ENCODE measurements at places on chromosomes 16 and 17. TPM values are rescaled to one million over a fixed set of nuclear protein-coding genes. Genes with fewer than 3 reads are reported as not detected.

GRCh38 chr16:24077966-24078365 is 178.2 kb upstream of the CACNG3 start:
- no peak for DNase-seq

- no peak for DNase-seq
Measured at GRCh38 chr17:10748531-10749181, 18.8 kb upstream of the TMEM220 start.

- DNase-seq = peak; percentile 56
Measured at GRCh38 chr17:1785930-1786329, 24.1 kb downstream of the SERPINF1 start.

IRX5 gene
- total RNA-seq = not detected

GRCh38 chr16:87048038-87048729 is 269.0 kb downstream of the C16orf95 start:
- DNase-seq = no peak

DNA sequence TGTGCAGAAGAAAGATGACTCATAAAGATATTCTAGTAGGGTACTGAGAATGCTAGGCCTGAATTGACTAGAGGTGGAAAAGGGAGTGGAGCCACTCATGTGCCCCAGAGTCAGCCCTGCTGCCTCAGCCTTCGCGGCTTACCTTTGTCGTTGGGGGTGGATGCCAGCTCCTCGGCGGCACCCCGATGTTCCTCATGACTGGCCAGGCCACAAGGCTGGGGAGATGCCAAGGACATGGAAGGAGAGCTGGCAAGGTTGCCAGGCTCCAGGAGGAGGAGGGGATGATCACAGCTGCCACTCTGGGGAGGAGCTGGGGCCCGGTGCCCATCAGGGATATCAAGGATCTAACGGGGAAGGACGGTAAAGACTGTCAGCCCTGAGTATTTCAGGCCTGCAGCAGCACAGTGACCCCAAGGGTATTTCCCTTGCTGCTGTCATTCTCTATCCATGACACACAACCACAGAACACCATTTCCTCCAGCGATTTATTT is 9.7 kb upstream of the SLC35B1 start:
- DNase-seq = no peak

TSPAN10 gene
- 1.1 TPM for total RNA-seq

DNA sequence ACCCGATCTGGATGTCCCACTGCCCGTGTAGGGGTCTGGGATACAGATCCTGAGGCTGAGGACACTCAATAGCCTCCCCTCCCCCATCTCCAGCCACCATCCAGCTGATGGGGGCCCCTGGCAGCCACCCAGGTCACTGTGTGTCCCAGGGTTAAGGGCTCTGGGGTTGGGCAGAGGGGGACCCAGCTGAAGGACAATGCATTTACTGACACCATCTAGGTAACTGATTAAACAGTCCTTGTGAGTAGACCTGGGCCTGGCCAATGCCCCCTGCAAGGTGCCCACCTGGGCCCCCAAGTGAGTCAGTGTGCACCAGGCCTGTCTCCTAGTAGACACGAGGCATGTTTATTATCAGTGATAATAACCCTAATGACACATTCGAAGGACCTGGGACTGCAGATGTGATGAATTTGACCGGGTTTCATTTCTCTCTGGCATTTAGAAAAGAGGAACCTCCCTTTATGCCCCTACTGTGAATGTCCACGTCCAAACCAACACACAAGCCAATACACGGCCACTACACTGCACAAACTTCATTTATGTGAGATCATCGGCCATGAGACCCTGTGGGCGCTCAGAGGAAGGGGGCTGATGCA is 261.9 kb upstream of the FOXF1 start:
- DNase-seq = no peak

DNA sequence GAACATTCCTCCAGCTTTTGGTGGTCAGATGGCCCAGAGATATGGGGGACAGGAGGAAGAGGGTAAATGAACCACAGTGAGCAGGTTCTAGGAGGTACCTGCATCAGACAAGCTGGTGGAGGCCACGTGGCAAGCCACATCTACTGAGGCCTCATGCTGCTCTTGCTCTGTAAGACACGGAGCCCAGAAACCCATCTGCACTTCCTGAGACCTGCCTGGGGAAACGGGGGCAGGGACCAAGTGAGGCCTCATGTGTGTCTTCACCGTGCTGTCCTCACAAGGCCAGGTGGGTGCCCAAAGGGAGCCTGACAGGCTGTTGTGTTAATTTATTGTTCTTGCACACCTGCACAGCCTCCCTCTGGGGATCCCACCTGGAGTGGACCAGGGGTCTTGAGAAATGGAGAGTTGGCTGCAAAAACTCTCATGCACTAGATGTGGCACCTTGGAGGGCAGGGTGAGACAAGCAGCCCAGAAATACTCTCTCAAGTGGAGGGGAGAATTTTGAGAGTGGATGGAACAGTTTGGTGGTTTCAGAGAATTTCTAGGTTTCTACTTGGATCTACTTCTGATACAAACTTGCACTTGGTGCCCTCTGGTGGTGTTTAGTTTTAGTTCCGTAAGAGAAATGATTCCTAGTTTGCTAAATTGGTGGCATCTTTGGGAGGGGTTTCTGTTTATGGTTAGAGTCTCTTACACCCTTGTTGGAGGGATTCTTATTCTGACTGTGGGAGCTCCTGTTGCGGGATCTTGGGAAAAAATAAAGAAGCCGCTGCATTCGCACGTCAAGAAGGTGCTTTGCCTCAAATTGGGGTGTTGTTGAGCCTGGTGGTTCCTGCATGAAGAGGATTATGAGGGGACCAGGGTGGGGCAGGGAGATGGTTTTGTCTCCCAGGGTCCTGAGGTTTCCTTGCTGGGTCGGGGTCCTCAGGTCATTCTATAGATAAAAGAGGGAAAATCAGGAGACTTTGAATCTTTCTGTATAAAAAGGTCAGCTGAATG is 47.5 kb downstream of the SLC6A2 start:
- no peak for DNase-seq

DNA sequence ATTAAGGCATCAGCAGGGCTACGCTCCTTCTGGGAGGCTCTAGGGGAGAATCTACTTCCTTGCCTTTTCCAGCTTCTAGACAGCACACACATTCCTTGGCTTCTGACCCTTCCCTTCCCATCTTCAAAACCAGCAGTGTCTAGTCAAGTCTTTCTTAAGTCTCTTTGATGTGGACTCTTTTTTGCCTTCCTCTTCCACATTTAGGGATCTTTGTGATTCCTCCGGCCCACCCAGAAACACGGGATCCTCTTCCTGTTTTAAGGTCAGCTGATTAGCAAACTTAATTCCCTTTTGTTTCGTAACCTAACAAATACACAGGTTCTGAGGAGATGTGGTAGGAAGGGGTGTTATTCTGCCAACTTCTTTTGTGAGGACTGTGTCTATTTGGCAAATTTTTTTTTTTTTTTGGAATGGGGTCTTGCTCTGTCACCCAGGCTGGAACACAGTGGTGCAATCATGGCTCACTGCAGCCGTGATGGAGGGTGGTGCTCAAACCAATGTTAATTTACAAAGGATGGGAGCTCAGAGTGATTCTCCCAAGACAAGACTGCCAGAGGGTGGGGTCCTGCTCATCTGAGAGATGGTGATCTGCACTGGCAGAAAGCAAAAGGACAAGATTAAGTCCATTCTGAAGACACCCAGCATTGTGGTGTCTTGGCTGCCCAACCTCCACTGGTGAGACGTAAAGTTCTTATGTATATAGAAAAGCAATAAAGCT is 14.7 kb downstream of the KNOP1 start:
- DNase-seq = no peak

GRCh38 chr16:83011939-83012338 is 385.2 kb downstream of the CDH13 start:
- no peak for DNase-seq

GRCh38 chr17:64583038-64583437 is 76.3 kb downstream of the CEP95 start:
- DNase-seq = no peak

CHRNE gene
- total RNA-seq = 2.8 TPM

DNA sequence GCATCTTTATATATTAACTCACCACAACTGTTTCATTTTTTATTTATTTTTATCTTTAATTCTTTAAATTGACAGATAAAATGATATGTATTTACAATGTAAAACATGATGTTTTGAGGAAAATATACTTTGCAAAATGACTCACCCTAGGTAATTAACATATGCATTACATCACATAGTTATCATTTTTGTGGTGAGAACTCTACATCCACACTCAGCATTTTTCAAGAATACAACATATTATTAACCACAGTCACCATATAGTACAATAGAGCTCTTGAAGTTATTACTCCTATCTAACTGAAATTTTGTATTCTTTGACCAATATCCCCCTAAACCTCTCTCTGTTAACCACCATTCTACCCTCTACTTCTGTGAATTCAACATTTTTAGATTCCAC is 194.7 kb upstream of the KIF2B start:
- no peak for DNase-seq

HS3ST3A1 gene
- total RNA-seq = 24.3 TPM

DNA sequence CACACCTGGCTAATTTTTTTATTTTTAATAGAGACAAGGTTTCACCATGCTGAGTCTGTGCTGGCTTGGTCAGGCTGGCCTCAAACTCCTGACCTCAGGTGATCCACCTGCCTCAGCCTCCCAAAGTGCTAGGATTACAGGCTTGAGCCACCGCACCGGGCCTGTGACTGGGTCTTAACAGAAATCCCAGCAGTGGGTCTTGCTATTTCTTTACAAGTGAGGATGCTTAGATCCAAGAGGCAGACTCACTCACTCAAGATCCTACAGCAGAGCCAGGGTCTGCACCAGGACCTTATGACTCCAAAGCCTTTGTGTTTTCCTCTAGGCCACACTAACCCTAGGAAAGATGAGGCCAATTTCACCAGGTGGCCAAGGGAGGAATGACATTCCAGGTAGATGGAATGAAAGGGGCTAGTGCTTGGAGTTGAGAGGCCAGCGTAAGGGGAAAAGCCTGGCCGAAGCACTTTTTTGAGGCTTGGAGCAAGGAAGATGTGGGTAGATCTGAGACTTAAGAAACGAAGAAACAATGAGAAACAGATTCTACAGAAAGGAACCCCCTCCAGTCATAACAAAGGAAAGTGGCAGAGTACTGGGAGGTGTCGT is 5.7 kb upstream of the STAT5A start:
- DNase-seq = no peak

DNA sequence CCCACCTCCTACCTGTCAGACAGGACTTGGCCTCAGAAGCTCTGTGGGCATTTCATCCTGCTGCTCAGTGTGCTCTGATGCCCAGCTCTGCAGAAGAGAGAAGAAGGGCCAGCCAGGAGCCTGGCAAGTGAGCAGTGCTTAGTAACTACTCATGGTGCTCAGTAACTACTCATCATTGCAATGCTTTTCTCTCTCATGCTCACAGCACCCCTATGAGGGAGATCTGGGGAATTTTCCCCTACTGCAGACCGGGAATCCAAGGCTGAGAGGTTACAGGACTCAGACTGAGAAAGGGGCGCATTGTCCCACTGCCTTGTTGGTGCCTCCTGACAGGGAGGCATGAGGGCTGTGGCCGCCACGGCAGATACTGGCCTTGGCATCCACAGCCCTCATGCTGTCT is 261.1 kb downstream of the C16orf95 start:
- no peak for DNase-seq

- no peak for DNase-seq
Measured at GRCh38 chr16:89563639-89564392, 3.3 kb downstream of the RPL13 start.

All from spleen (tissue), 13 donors.